ENCODE measurements at places on chromosomes 11 and 22.

GRCh38 chr22:22946131-22946530 is 58.5 kb downstream of the IGLL5 start:
- no peak for DNase-seq

DNA sequence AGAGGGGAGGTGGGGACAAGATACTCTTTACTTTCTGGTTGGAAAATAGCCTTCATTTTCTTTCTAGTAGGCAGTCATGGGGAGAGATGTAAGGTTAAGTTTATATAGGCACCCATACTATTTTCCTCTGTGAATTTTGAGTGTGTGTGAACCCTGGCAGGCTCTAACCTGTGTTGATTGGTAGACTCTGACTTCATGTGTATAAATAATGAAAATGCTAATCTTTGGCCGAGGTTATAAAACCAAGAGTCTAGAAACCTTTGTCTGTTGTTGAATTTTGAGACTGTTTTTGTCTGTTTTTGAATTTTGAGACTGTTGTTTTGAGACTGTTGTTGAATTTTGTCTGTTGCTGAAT is 14.0 kb downstream of the TRIM44 start:
- no peak for DNase-seq

GRCh38 chr11:113849713-113850112 is 25.7 kb downstream of the USP28 start:
- DNase-seq, result no peak

GRCh38 chr11:92308366-92308765 is 83.7 kb downstream of the FAT3 start:
- no peak for DNase-seq

GRCh38 chr11:107563702-107564101 is 1.8 kb downstream of the ALKBH8 start:
- DNase-seq, result no peak

DNA sequence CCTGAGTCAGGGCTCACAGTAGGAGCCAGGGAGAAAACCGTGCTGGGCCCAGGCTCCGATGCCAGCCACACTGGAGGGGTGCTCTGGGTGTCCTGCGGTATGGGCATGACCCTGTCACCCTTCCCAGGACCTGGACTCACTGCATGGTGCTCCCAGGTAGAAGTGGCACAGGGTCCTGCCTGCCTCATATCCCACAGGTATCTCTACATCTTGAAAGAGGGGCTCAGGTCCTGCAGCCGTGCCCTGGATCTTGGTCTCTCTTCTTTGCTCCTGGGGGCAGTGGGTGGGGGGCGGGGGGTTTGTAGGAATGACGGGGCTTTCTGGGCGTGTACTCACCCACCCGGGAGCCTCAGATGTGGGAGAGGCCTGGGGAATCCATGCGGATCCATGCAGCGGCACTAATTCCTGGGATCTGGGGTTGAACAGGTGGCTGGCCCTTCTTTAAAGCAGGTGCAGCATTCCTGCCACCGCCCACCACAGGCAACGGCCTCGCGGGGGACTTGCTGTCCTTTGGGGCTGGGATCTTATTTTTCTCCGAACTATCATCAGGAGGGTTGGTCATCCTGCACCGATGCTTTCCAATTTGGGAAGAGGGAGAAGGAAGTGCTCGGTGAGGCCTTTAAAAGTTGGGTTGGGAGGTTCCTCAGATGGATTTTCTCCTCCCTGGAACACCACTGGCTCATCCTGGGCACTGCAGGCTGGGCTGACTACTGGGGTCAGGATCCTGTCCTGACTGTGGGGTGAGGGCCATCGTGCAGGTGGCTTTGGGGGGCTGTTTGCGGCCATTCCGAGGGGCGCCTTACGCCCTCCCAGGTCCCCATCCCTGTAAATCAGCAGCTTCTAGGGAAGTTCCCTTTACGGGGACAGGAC is 886.4 kb downstream of the BRD1 start:
- no peak for DNase-seq

DNA sequence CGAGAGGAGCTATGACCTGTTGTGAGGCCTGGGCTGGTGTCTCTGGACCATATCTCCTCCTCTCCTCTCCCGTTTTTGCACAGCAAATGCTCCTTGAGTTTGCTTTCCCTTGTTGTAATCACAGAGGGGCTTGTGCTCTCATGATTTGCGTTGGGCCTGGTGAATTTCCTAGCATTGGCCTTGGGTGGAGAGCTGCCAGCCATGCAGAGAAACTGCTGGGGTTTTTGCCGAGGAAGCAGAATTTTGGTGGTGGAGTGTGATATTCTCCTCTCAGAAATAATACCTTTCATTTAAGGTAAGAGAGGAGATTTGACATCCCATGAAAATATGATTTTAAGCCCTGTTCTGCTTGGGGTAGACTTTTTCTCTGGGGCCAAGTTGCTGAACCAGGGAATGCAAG is 175.7 kb upstream of the CADM1 start:
- no peak for DNase-seq

Measured in activated T-cell treated with anti-CD3 and anti-CD28 coated beads for 24 hours (primary cell).